ENCODE measurements at places on chromosomes 3 and 15.

GRCh38 chr3:40521254-40521653 lies 3.5 kb upstream of the ZNF621 start:
- DNase-seq: no peak

GRCh38 chr3:99637368-99638111 lies 854 bp upstream of the COL8A1 start:
- DNase-seq: peak; percentile 77

DNA sequence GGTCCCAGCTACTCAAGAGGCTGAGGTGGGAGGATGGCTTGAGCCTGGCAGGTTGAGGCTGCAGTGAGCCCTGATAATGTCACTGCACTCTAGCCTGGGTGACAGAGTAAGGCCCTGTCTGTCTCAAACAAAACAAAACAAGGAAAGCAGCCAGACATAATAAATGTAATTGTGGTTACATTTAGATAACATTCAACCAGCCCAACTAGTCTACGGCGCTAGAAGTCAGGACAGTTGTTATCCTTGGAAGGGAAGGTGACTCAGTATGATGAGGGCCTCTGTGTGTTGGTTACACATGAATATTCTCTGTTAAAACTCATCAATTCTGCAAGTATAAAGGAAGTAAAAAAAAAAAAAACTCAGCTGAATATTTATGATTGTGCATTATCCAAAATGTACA lies 27.0 kb upstream of the CSPG5 start:
- DNase-seq: no peak

- no peak for DNase-seq
These were observed 6.2 kb downstream of the CILP start for GRCh38 chr15:65204931-65205660.

DNA sequence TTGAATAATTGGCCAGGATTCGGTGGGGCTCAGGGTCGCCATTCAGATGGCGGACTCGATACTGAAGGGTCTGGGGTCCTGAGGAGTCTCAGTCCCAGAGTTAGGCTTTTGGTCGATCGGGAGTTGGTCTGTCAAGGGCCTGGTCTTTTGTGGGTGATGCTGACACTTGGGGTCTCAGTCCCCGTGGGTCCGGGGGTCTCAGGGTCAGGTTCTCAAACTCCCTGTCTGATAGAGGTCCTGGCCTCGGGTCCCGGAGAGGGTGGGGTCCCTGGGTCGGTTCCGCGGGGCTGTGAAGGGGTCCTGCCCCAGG lies 467 bp downstream of the NCKIPSD start:
- DNase-seq: no peak

- no peak for DNase-seq
These were observed 8.2 kb upstream of the ZNF660 start for GRCh38 chr3:44576613-44577012.

- DNase-seq: peak; percentile 65
These were observed 213.0 kb upstream of the FEZF2 start for GRCh38 chr3:62586356-62586755.

DNA sequence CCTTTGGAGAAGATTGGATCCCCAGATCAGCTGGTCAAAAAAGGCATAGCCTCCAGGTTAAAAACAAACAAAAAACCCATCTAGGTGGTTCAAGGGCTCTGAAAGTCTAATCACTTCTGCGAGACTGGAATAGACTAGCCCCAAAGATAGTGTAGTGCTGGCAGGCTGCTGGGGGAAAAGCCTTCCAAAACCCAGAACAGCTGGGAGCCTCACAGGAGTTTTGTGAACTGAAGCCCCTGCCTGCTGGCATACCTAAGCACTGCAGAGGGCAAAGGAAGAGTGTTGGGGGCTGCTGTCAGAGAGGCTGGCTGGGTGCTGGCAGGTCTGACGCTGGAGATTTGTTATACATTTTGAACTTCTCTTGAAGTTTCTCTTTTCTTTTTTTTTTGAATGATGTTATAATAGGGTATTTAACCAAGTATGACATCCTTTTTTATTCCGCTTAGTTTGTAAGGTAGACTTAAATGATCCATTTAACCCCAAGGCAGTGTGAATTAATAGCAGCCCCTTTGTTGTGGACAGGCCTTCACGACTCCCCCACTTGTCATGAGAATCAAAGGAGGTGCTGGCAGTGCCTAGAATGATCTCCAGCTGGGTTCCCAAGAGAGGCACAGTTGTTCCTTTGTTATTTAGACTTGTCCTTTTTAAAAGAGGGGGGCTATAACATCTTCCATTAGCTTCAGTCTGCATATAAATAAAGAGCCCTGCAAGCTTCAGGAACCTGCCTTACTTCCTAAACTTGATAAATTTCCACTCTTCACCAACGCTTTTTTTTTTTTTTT lies 53.9 kb downstream of the CRTC3 start:
- DNase-seq: no peak

DNA sequence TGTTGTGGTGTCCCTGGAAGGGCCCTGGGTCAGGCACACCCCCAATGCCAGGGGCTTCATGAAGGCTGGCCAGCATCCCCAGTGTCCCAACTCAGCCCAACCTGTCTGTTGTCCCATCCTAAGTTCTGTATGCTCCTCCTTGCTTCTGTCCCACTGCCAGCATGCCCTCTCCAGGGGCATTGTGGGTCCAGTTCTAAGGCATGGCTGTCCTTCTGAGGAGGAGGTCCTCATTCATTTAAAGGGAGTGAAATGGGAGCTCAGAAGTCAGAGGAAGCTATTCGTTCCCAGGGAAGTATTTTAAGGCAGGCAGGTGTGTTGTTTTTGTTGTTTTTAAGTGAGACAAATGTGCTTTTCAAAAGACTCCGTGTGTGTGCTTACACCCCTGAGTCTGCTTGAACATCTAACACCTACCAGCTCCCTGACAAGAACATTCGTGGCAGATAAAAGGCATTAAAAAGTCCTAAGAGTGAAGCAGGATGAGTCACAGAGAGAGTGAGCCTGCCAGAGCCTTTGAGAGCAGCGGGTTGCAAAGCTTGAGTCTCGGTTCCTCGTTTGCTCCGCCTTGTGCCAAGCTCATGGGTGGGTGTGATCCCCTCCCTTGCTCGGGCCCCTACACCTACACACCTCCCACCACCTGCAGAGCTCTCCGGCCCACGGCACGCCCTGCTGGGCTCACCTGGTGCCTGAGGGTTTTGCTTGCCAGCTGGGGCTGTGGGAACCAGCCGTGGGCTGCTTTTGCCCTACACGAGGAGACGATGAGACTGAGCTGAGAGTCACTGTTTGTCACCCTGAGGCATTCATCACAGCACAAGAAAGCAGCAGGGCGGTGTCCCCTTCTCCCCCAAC lies 183.4 kb upstream of the TOPAZ1 start:
- DNase-seq: peak; percentile 49

GRCh38 chr3:186772281-186772694 lies 11.1 kb upstream of the EIF4A2 start:
- no peak for DNase-seq

- DNase-seq: no peak
These were observed 15.4 kb downstream of the NR2C2 start for GRCh38 chr3:14962762-14963161.

Data from adipocyte (in vitro differentiated cells).